ENCODE measurements at places on chromosomes 2 and 18.

- no peak for DNase-seq
Observed at GRCh38 chr2:225040142-225040541, 2.1 kb downstream of the DOCK10 start.

DNA sequence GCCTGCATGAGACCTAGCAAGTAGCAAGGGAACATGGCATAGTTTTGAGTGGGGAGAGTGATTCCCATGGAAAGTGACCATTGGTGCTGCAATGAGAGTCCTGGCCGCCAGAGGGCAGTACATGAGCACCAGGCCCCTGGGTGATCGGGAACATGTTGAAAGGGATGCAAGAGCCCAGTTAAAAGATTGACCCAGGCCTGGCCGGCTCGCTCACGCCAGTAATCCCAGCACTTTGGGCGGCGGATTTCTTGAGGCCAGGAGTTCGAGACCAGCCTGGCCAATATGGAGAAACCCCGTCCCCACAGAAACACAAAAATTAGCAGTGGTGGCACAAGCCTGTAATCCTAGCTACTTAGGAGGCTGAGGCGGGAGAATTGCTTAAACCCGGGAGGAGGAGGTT, 22.2 kb downstream of the FAP start:
- DNase-seq: peak; percentile 64

GRCh38 chr18:74963820-74964446, 245.0 kb downstream of the PTGR3 start:
- no peak for DNase-seq

- DNase-seq: no peak
Observed at GRCh38 chr18:60624207-60624606, 251.6 kb upstream of the MC4R start.

DNA sequence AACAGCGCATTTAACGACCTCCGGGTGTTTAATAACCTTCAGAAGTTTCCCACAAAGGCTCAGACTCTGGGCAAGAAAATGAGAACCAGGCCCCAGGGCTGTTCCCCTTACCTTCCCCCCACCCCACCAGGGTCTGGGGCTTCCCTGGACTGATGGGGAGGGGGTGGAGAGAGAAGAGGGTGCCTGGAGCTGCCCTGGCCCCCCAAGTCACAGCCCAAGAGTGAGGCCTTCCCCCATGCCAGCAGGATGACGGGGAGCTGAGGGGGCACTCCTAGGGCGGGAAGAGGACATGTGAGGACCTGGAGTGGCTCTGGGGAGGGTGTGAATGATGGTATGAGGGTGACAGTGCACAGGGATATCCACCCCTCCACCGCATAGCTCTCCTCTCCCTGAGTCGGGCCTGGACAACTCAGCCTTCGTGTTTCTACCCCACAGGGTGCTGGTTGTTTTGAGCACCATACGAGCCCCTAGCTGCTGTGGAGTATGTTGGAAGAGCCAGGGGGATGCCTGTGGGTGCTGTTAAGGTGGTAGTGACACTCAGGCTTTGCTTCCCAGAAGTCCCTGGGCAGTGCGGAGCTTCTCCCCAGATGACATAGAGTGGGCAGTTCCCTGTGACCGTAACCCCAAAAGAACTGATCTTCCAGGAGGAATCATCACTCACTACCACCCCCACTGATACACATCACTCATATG, 3.9 kb downstream of the PKDCC start:
- DNase-seq: no peak

DNA sequence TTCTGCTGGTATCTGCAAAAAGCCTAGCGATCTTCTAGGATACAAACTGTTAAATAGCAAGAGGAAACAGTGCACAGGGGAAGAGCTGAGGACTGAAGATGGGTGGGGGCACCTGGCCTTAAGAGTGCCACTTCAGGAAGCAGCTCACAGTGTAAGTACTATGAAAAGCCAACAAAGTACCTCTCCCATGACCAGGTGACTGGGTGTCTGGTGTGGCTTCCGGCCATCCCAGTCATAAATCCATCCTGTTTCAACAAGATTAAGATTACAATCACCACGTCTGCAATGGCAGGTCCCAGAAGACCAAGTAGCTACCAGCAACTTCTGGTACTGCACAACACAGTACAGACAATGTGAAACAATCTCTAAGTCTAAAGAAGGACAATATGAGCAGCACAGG, 15.9 kb downstream of the ERFE start:
- no peak for DNase-seq

GRCh38 chr2:241514553-241514952, 6.2 kb upstream of the STK25 start:
- no peak for DNase-seq

GRCh38 chr2:103167599-103167998, 405.8 kb downstream of the TMEM182 start:
- DNase-seq: no peak

- no peak for DNase-seq
Observed at GRCh38 chr2:99899882-99900281, 242.5 kb downstream of the AFF3 start.

- no peak for DNase-seq
Observed at GRCh38 chr2:9024575-9024974, 21.1 kb upstream of the MBOAT2 start.

GRCh38 chr18:36124841-36125240, 4.3 kb downstream of the SLC39A6 start:
- DNase-seq: no peak

GRCh38 chr2:204030322-204030721, 93.8 kb downstream of the ICOS start:
- no peak for DNase-seq

DNA sequence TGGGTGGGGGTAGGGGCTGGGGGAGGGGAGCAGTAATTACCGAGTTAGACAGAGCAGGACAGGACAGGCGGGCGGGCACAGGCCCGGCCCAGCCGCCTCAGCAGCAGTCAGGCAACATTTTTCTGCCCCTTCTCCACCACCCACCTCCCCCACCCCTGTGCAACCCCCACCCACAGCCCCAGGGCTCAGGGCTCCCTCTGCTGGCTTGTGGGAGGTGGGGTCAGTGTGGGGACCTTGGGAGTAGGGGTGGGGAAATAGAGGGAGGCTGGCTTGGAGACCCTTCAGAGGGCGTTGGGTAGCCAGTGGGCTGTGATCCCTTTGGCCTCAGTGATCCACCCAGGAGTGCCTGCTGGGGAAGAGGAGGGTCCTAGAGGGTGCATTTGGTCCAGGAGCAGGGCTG, 6.4 kb downstream of the WNT6 start:
- DNase-seq: no peak

GRCh38 chr2:40230707-40231432, 221.0 kb downstream of the SLC8A1 start:
- no peak for DNase-seq

DNA sequence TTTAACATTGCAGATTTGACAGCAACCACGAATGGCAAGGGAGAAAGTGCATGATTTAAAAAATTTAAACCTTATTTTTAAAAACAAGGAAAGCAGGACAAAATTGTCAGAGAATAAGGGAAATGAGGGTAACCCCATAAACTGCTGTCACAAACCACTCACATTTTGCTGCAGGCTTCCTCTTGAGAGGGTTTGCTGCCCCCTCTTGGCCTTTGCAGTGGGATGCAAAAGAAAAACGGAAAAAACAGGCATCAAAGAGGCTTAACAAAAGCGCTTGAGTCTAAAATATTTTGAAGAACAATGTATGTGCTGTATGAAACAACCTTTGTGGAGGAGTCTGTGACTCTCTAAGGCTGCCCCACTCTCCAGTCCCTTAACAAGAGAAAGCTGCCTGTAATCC, 91.6 kb downstream of the TMX3 start:
- peak; percentile 7 for DNase-seq

Measured in activated naive CD4-positive, alpha-beta T cell treated with Interleukin-2 at 50 U/mL for 16 hours (primary cell).